Activated CD4-positive, alpha-beta memory T cell treated with anti-CD3 and anti-CD28 coated beads, Interleukin-2, amount 10 ng/mL, durations not matched to agents 7 days and 5 days (primary cell): ENCODE measurements at places on chromosomes 13 and 19.

DNA sequence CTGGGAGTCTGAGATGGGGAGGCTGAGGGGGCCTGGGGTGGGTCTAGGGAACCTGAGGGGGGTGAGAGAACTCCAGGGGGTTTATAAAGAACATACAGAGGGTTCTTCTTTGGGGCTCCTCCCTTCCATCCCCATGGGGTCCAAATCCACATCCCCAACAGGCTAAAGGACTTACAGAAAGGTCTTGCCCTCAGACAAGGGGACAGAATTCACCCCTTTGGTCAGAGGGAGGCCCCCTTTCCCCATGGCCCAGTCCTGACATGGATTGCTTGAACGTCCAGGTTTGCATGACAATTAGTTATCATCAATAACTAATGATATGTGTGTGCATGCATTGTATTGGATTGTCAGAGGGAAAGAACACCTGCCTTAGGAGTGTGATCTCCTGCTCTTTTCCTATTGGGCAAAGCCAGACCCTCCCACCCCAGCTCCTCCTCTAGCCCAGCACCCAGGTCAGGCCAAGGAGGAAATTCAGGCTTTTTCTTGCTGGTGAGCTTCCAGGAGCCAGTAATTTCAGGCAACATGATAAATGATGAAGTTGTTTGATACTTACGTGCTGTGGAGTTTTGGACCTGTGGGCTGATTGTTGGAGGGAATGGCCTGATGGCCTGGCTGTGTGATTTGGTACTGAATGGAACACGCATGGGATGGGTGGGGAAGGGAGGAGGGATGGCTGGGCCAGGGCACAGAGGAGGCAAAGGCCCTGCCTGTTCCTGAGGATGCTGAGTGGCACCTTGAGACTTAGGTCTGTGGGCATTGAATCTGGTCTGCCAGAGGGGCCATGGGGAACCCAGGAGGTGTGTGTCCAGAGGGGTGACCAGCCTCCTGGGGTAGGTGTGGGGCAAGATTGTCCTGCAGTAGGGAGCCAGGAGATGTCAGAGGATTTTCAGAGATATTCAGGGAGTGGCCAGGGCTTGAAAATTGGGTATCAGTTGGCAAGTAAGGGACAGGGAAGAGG, 1.1 kb downstream of the KLHL26 start:
- no peak for DNase-seq

GRCh38 chr19:33401683-33402420, 28.3 kb downstream of the CEBPG start:
- DNase-seq: no peak

- no peak for DNase-seq
These were observed 73.4 kb downstream of the MBNL2 start for GRCh38 chr13:97295283-97296182.

GRCh38 chr19:42311657-42312056, 1.5 kb upstream of the TMEM145 start:
- DNase-seq: no peak

- DNase-seq: no peak
These were observed 1551.1 kb downstream of the EFNB2 start for GRCh38 chr13:104984296-104984818.

- DNase-seq: no peak
These were observed 113.1 kb downstream of the ABCC4 start for GRCh38 chr13:95188128-95188527.

DNA sequence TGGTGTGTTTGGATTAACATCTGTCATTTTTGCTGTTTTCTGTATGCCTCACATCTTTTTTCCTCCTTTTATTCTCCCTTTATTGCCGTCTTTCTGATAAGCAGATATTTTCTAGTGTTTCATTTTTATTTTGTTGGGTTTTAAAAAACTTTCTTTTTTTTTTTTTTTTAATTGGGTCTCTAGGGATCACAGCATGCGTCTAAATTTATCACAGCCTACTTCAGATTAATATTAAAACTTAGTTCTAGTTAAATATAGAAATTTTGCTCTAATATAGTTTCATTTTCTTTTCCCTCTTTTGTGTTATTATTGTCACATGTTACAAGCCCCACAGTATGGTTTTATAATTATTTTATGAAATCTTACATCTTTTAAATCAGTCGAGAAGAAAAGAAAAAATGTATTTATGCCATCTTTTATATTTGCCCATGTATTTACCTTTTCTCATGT, 52.7 kb downstream of the SIPA1L3 start:
- DNase-seq: no peak

DNA sequence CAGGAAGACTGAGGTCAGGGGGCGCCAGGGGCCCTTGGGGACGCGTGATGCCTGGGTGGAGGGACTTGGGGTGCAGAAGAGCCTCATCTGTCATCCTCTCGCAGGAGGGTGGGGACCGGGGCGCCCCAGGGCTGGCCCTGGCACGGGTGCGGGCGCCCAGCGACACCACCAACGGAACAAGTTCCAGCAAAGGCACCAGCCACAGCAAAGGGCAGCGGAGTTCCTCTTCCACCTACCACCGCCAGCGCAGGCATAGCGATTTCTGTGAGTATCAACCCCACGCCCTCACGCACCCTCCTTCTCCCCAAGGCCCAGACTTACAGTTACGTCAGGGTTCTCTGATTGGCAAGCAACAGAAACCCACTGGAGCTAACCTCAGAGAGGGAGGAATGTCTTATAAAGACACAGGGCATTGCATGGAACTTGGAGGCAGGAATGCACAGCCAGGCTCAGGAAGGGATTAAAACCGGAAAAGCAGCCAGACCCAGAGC, 29.4 kb downstream of the MARK4 start:
- DNase-seq: no peak

- no peak for DNase-seq
These were observed 176.2 kb downstream of the RFC3 start for GRCh38 chr13:33994198-33994597.

DNA sequence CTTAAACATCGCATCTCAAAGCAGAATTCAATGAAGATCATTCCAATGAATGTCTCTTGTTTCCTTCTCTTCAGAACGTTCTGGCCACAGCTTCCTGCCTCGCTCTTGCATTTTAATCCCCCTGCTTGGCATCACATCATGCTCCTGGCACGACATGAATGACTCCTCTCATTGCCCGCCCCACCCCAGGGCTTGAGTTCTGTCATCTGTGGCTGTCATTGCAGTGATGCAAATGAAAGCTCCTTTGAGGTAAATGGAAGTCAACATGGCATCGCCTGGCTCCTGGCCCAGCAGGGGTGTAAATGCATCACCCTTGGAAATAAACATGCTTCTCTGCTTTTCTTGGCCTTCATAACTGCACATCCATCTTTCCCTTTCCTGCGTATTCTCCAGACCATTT, 48.6 kb downstream of the SCEL start:
- no peak for DNase-seq

GRCh38 chr13:40777809-40778175, 6.8 kb upstream of the MRPS31 start:
- DNase-seq: no peak
